ENCODE measurements at places on chromosomes 2 and 18.

DNA sequence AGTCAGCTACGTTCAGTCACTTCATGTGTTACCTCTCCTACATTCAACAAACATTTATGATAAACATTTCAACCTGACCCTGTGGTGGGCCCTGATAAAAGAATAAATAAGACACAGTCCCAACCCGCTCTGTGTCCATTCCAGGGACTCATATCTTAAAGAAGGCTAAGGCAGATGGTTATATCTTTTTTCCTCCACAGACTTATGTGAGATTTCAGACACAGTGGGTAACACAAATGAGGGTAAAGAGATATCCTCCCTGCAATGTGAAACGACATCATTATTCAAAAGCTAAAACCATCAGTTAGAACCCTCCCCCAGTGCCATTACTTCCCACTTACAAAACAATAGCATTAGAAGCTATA, 11.1 kb upstream of the HNRNPLL start:
- no peak for DNase-seq

- peak; percentile 7 for DNase-seq
Measured at GRCh38 chr2:145484448-145485097, 964.7 kb upstream of the ZEB2 start.

GRCh38 chr2:10527585-10527984, 79.5 kb upstream of the ODC1 start:
- no peak for DNase-seq

DNA sequence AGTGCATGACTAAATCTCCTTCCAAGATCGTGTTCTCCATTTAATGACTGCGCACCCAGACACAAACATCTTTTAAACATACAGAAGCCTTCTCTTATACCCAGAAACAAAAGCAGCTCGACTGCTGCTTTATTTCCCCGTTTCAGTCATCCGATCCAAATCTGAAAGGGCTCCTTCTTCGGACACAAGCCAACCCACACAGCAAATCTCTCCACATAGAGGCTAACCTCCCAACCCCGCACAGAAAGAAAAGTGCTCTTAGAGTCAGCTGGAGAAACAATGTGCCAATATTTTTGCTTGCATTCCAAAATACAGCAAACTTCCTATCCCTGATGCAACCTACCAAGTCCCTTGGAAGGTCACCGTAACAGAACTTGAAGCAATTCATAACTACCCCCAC, 29.1 kb downstream of the GAREM1 start:
- no peak for DNase-seq

DNA sequence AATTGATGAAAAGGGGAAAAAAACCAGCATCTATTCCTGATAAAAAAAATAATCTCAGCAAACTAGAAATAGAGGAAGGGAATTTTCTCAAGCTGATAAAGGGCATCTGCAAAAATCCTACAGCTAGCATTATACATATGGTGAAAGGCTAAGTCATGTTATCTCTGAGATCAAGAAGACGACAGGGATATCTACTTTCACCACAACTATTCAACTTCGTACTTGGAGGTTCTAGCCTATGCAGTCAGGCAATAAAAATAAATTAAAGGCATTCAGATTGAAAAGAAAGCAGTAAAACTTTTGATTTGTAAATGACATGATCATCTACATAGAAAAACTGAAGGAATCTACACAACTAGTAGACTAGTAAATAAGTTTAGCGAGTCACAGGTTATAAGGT, 58.2 kb downstream of the CAB39 start:
- DNase-seq: no peak

GRCh38 chr18:34158881-34159690, 65.6 kb downstream of the NOL4 start:
- DNase-seq: no peak

Data from H54 (cell line).